AG09319 (cell line): ENCODE measurements at places on chromosomes 5 and 9.

GRCh38 chr5:56200971-56201666 is 32.0 kb downstream of the ANKRD55 start:
- DNase-seq, result peak; percentile 36

DNA sequence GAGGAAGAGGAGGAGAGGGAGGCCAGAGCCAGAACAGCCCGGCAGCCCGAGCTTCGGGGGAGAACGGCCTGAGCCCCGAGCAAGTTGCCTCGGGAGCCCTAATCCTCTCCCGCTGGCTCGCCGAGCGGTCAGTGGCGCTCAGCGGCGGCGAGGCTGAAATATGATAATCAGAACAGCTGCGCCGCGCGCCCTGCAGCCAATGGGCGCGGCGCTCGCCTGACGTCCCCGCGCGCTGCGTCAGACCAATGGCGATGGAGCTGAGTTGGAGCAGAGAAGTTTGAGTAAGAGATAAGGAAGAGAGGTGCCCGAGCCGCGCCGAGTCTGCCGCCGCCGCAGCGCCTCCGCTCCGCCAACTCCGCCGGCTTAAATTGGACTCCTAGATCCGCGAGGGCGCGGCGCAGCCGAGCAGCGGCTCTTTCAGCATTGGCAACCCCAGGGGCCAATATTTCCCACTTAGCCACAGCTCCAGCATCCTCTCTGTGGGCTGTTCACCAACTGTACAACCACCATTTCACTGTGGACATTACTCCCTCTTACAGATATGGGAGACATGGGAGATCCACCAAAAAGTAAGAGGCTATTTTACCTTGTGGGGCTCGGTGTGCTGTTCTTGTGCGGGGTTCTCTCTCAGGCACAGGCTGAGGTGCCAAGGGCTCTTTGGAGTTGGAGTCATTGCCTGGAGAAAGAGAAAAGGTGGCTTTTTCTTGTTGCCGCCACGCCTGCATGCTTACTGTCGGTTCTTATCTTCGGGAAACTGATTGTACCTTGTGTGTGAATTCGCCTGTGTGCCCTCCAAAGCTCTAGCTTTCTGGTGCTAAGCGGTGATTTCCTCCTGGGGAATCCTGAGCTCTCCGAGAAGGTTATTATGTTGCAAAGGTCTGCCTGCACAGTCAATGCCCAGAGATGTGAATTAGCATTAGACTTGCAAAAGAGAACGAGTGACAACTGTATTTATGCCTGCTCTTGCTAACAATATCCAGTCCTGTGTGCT is at the start of gene ISL1:
Gene ISL1 (plus strand): TSS at position 318 of the 991 bp plus-strand sequence. CDS start 224 bp downstream, at position 542.
- peak; percentile 4 for DNase-seq

DNA sequence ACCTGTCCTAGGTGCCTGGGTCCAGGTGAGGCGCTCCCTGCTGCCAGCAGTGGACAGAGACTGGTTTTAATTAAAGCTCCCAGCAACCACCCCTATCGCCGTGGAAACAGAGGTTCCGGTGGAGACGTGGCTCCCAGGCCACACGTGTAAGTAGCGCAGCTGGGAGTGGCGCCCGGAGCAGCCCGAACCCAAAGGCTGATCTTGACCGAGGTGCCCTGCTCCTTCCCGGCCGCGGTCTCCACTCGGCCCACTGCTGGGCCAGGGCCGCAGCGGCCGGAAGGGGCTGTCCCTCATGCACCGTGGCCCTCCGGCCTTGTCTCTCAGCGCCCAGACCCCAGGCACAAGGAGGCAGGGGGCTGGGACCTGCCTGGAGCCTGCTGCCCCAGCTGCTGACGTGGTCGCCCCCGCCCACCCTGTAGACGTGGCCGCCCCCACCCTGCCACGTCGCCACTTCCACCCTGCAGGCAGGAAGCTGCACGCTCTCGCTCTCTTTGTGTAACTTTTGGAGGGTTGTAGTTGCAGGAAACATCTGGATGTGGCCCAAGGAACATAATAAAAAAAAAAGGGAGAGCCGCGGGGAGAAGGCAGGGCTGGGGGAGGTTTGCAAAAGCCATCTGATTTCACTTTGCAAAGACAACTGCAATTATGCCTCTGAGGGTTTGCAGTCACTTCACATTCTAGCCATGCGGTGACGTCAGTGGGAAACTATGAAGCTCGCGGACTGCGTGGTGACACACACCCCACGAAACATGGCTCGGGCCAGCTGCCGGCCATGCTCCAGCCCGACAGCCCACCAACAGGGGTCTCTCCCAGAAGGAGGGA is 129.9 kb downstream of the RXRA start:
- peak; percentile 99 for DNase-seq

DNA sequence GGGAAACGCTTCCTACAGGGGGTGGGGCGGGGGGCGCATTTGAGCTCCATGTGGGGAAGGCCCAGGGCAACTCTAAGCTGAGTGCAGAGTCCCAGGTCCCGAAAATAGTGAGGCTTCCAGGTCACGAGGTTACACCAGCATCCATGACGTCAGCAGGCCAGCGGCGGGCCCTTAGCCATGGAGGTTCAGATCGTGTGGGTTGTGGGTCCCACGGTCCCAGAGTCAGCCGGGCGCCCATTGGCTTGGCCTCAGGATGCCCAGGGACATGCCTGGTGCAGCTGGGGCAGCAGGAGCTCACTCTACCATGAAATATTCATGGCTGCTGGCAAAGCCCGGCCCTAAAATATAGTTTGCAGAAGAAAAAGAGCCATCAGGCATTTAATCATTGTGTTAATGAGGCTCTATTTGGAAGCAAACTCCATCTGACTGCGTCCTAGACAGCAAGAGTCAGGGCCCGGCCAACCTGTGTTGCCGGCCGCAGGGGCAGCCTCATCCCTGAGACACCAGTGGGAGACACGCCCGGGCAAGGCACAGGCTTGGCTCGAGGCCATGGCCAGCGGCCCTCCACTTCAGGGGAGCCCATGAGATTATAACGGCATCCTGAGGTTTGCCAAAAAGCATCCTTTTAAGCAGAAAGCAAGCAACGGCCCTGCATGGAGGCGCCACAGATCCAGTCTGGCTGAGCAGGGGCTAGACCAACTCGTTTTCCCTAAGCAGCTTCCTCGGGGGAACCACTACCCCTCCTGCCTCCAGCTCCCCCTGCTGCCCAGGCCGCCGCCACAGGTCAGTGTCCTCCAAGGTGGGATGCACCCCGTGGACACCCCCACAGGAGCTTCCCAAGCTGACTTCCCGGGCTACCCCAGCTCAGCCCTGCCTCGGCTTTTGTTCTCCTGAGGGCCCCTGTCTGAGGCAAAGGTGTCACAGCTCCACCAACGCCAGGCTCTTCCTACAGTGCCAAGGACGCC is 108.9 kb upstream of the PPP1R26 start:
- no peak for DNase-seq

- DNase-seq, result peak; percentile 72
Observed at GRCh38 chr9:116156621-116157314, 3.2 kb downstream of the PAPPA start.

GRCh38 chr9:389159-389558 is 174.5 kb downstream of the DOCK8 start:
- no peak for DNase-seq

DNA sequence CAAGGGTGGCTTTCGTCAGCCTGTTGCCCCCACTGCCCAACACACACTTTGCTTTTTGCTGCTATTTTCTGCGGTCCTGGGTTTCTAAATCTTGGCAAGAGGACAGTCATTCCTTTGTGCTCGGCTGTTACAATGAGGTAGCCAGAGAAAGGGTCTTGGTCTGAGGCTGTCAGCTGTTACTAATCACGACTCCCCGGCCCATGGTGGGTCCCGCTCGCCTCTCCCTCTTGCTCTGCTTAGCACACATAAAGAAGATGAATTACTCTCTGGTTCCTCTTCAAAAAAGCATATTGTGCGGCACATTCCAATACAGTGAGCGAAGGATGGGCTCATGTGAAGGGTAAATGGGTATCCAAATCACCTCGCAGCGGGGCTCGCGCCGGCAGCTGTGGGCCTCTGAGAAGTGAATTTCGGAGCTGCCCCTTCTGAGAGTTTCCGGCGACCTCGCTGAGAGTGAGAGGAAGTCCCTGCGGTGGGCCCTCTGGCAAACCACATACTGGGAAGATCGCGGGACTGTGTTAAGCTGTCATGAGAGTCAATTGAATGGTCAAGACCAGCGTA is 56.0 kb downstream of the SLC1A3 start:
- DNase-seq, result no peak

GRCh38 chr5:145887976-145888574 is 15.3 kb upstream of the GRXCR2 start:
- DNase-seq, result no peak

- no peak for DNase-seq
Observed at GRCh38 chr5:132209131-132209530, 18.5 kb downstream of the P4HA2 start.

- DNase-seq, result no peak
Observed at GRCh38 chr9:37144762-37145161, 24.4 kb downstream of the ZCCHC7 start.

DNA sequence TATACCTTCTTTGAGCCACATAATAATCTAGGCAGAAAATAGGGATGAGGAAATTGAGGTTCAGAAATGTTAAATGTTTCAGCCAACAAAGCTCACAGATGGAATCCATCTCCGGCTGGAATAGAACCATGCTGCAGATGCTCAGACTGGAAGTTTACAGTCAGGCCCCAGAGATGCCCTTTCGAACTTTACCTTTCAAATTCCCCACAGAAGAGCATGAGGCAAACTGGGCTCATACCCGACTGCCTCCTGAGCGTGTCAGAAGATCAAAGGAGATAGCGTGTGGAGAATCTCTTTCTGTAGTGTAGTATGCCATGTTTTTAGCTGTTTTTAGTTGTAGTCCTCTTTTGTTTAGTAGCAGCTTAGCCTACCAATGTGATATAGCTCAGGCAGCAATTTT is 72.0 kb upstream of the DAP start:
- peak; percentile 32 for DNase-seq

GRCh38 chr5:157816682-157817386 is 42.1 kb downstream of the CLINT1 start:
- DNase-seq, result no peak

GRCh38 chr5:37554938-37555337 is 175.8 kb downstream of the WDR70 start:
- DNase-seq, result no peak

- no peak for DNase-seq
Observed at GRCh38 chr5:57719216-57719615, 236.6 kb upstream of the ACTBL2 start.

GRCh38 chr9:124840300-124840833 is 12.9 kb upstream of the WDR38 start:
- DNase-seq, result no peak

DNA sequence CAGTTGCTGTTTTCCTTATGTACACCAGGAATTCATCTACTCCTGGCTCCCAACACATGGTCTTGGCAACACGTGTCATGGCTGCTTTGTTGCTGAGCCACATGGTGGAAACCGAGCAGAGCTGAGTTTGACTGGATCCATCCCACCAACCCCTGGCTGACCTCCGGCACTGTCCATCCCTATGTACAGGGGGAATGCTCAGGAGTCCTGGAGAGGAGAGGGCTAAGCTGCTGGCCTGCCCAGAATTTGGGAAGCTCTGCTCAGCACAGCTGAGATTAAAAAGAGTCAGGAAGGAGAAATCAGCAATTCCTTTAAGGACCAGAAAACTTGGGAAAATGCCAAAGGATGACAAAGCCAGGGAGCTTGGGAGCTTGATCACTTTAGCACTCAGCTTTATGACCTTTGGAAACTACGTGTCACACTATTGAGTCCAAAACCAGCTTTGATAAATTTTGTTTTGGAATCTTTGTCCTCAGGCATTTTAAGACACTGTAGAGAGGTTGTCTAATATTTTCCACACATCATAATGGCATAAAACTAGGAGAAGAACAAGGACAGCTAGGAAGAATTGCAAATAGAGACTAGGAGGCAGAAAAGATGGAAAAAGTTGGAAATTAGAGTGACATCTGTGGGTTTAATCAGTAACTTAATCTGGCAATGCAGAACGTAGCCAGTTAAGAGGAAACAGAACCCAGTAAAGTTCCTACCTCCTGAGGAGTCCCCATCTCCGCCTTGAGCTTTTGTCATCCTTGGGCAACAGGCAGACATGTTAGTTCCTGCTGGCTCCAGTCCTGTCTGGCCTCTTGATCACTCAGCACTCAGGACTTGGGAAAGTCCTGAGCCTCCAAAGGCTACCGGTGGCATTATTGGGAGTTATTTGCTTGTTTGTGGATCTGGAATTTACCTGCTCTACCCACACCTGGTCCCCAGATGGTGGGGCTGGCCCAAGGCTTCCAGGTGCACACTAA is 62.5 kb upstream of the PLPP1 start:
- DNase-seq, result no peak

- DNase-seq, result no peak
Observed at GRCh38 chr5:143166661-143167420, 236.6 kb downstream of the NR3C1 start.

DNA sequence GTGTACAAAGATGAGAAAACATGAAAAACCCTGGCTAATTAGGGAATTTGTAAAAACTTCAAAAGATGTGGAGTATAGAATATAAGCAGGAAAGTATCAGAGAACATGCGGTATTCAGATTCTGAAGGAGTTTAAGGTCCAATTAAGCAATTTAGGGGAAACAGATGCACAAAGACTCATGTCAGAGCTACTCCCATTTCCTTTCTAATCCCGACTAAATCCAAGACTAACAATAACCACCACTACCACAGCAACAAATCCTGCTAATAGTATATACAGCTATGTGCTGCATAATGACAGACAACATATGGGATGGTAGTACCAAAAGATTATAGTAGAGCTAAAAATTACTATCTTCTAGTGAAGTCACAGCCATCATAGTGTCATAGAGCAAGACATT is 102.1 kb downstream of the LURAP1L start:
- no peak for DNase-seq

GRCh38 chr5:137575847-137576246 is 76.7 kb upstream of the SPOCK1 start:
- no peak for DNase-seq

DNA sequence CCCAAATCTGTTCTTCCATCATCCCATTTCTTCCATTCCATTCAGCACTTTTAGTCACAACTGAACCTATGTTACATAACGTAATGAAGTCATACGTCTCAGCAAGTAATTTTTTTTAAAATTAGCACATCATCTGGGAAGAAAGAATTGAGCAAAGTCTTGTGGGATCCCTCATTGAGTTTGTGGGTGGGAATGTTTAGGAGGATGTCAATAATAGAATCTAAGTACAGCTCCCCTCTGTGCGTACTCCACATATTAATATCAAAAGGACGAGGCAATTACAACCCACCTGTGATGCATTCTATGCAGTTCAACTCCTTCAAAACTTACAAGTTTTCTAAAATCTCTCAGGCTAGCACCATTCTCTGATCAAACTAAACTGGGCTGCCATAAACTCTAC is 526.3 kb downstream of the AGTPBP1 start:
- no peak for DNase-seq

DNA sequence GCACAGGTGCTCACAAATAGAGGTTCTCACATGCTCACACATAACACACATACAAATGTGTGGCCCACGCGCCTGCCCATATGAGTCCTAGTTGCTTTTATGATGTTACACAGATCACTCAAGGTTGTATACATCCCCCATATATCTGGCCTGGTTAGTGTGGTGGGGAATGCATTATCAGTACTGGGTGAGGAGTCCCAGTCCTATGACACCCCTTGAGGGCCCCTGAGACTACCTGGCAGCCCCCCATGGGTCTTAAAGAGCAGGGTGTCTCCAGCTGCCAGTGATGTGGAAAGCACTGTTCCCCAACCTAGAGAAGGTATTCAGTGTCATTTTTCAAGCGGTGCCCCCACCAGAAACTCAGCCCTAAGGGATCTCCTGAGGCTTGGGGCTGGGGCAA is 2.8 kb upstream of the HAND1 start:
- no peak for DNase-seq
